EL (cell line): ENCODE measurements at places on chromosomes 2 and 18.
A peak's percentile ranks its signal among the peaks of the same experiment; 100 is the strongest.

GRCh38 chr2:237435844-237436587 is 22.1 kb upstream of the COL6A3 start:
- peak; percentile 72 for DNase-seq

DNA sequence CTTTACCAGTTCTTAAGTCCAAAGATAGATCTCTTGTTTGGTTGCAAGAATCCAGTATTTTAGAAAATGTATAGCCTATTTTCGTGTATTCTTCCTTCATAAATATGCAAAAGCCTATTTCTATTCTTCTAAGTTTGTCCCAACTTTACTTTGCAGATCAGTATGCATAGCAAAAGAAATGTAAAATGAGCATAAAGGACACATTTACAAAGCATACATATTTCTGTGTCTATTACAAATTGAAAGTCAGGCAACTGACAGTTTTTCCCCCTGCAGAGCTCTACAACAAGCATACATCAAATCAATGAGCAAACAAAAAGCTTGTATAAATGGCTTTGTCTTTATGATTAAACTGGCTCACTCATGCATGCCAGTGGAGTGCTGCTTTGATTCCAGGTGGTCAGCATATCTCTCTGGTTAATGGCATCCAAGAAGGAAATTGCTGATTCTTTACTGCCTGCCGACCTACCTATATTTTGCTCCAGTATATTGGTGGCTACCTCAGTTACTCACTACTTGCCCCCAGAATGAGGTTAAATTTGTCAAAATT is 10.0 kb upstream of the VPS54 start:
- no peak for DNase-seq

GRCh38 chr2:68251855-68252399 is 405 bp downstream of the PPP3R1 start:
- peak; percentile 23 for DNase-seq

- DNase-seq: no peak
Observed at GRCh38 chr2:64919261-64919660, 69.9 kb upstream of the SLC1A4 start.

DNA sequence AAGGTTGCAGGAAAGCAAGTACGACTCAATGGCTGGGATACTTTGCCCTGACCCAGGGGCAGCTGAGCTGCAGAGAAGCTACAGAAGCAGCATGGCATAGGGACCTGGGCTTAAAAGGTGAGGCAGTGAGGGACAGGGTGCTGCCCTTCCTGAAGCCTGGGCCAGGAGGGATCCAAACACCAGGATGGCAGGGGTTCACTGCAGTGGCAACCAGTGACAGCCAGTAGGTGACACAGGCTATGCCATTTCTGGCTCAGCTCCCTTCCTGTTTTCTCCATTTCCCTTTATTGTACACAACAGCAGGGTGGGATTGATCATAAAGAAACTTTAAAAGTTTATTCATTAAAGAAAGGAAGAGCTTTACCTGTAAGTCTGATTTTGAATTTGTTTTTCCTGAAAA is 48.8 kb downstream of the CABYR start:
- DNase-seq: no peak
